Ureter (tissue), 1 donor: ENCODE measurements at places on chromosomes 13 and 19.

DNA sequence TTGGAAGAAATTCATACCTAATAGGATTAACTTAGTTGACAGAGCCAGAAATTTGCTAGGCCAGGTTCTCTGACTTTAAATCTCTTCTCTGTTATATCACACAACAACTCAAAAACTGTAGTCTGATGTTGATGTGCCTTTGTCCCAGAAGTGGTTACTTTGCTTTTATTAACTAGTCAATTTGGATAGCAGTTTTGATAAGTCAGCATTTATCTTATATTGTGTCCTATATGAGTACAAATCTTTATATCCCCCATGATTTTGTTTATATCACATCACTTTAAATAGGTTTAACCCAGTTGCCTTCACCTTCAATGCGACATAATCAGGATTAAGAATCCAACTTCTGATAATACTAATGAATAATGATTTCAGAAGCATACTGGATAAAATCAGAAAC, 459.3 kb downstream of the GPC6 start:
- no peak for DNase-seq

- no peak for DNase-seq
Observed at GRCh38 chr19:31356587-31357314, 7.5 kb upstream of the TSHZ3 start.

DNA sequence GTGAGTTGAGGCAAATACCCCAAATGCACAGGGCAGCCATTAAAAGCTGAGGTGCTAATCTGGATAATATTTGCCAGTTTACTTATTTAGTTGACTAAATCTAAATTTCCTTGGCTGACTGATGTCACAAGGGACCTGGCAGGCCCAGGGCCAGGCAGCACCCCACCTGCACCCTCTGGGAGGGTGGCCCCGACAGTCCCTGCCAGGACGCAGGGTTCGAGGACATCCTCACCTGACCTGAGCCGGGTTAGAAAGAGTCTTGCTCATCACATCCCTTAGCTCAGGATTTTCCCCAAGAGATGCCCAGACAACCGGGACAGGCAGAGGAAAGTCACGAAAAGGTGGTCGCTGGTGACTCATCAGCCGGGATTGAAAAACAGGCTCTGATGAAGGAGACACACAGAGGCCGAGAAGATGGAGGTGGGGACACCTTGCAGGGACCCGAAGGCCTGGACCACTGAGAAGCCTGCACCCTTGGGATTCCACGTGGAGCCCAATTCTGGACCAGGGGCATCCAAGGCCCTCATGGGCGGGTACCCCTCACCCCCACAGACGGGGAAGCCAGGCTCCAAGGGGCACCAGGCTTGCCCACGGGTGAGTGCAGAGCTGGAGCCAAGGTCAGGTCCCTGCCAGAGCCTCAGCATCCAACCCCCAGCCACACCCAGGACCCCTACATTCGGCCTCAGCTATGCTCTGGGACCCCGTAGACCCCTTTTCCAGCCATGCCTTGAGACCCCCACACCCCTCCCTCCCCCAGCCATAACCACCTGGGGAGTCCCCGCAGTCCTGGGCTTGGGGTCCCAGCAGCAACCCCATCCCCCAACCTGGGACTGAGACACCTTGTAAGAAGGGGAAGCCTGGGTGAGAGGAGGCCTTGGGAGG, 103.2 kb downstream of the SOX1 start:
- DNase-seq: no peak

GRCh38 chr19:16116067-16116466, 4.4 kb downstream of the RAB8A start:
- DNase-seq: no peak

DNA sequence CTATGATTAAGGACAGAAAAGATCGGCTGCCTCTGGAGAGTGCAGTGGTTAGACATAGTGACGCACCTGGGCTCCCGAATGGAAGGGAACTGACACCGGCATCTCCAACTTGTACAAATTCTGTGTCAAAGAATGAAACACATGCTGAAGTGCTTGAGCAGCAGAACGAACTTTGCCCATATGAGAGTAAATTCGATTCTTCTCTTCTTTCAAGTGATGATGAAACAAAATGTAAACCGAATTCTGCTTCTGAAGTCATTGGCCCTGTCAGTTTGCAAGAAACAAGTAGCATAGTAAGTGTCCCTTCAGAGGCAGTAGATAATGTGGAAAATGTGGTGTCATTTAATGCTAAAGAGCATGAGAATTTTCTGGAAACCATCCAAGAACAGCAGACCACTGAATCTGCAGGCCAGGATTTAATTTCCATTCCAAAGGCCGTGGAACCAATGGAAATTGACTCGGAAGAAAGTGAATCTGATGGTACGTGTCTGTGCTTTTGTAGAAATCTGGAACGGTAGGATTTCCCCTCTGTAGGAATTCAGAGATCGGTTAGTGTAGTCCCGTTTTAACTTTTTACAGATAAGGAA, 16.9 kb downstream of the ERCC5 start:
- DNase-seq: no peak

- peak; percentile 66 for DNase-seq
Observed at GRCh38 chr19:10230173-10230860, 814 bp downstream of the S1PR2 start.

DNA sequence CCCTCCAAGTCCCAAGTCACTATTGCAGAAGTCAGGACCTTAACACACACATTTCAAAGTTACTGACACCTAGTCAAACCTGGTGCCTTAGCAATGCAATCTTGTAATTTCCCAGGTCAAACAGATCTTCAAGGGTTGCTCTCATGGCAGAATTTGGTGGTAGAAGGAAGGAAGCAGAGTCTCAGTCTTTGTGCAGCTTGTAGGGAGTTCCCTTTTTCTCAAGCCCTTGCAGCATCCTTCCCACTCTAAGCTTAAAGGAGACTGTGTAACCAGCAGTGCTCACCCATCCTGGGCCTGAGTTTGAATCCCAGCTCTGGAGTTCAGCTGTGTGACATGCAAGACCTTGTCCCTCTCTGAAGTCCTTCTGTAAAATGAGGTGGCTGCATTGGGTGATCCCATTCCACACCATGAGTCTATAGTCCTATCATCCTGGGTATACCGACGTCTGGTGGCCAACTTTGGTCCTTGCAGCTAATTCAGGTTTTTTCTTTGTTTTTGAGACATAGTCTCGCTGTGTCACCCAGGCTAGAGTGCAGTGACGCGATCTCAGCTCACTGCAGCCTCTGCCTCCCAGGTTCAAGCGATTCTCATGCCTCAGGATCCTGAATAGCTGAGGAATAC, 9.8 kb downstream of the SIGLEC10 start:
- DNase-seq: no peak

- no peak for DNase-seq
Observed at GRCh38 chr13:59879281-59879680, 284.4 kb downstream of the DIAPH3 start.

GRCh38 chr19:30557212-30557611, 185.0 kb downstream of the ZNF536 start:
- DNase-seq: no peak

DNA sequence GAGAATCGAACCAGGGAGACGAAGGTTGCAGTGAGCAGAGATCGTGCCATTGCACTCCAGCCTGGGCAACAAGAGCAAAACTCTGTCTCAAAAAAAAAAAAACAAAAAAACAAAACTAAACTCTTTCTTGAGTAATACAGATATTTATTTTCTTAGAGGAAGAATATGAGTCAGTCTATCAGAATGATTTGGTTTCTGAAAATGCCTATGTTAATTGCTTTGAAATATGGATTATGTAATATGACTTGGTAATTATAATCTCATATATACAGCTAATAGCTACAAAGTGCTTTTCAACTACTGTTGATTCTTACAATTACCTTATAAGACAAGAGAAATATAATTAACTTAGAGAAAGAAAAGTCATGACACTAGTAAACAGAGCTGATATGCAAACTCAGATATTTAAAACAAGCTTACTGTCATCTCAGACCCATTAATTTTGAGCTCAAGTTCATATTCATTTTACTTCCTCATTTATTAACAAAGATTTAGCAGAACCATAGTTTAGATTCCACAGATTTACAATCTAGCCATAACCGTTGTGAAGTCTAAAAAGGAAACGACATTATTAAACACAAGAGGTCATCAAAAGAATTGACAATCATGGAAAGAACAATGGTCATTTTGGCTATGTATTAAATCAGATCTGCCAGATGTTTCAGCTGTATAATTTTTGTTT, 88.0 kb downstream of the TBC1D4 start:
- DNase-seq: no peak

- DNase-seq: no peak
Observed at GRCh38 chr13:30978981-30979956, 46.8 kb downstream of the TEX26 start.
